ENCODE measurements at places on chromosomes 7 and 10.

DNA sequence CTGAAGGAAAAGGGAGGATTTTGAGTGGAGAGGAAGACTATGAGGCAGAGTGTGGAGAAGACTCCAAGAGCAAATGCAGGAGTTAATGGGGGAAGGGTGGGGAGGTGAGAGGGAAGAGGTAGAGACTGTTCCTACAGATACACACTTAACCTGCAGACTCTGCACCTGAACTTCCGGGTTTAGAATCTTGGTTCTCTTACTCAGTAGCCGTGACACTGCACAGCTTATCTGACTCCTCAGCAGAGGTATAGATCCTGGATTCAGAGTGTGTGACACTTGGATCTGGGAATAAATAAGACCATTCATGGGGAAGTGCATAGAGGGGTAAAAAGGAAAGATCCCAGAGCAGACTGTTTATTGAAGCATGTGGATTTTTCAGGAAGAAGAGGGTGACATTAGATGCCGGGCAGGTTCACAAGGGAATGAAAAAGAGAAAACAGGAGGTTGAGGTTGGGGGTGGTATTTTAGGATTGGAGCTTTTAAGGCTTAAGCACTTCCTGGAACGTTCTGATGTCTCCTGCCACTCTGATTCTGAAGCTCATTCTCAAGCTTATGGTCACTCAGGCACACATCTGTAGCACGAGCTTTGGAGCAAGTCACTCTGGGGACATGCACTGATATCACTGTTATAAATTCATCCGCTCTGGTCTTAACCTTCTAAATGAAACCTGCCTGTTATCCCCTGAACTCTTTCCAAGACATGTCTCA is 5.7 kb upstream of the ZC3HAV1L start:
- DNase-seq, result no peak

GRCh38 chr10:10294184-10294880 is 723.3 kb upstream of the CELF2 start:
- no peak for DNase-seq

DNA sequence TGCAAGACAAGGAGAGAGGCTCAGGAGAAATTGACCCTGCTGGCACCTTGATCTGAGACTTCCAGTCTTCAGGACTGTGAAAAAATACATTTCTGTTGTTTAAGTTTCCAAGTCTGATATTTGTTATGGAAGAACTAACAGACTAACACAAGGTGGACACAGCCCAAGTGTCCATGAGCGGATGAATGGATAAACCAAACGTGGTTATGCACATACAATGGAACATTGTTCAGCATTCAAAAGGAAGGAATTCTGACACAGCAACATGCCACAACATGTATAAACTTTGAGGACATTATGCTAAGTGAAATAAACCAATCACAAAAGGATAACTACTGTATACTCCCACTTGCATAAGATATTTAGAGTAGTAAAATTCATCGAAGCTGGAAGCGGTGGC is 76.5 kb downstream of the FAM13C start:
- no peak for DNase-seq

DNA sequence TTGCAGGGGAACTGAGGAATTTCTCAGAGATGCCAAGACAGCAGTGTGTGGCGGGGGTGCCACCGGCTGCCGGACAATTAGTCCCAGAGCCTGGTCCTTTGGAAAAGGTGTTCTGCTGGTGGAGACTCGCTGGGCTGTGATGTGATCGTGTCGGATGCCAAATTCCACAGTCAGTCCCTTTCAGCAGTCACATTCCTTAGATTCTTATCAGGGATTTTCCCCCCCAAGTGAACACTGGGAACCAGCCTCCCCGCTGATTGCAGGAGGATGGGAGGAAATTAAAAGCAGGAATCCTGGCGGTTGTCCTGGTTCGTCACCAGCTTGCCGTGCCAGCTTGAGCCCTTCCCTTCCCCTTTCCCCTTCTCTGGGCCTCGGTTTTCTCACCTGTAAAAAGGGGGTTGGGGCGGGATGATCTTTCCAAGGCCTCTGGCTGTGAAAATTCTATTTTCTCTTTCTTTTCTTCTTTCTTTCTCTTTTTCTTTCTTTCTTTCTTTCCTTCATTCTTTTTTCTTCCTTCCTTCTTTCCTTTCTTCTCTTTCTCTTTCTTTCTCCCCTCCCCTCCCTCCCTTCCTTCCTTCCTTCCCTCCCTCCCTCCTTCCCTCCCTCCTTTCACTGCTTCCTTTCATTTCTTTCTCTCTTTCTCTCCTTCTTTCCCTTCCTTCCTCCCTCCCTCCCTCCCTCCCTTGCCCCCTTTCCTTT is 39.6 kb downstream of the COL26A1 start:
- DNase-seq, result peak; percentile 89

GRCh38 chr7:140659856-140660255 is 12.9 kb upstream of the ADCK2 start:
- DNase-seq, result no peak

DNA sequence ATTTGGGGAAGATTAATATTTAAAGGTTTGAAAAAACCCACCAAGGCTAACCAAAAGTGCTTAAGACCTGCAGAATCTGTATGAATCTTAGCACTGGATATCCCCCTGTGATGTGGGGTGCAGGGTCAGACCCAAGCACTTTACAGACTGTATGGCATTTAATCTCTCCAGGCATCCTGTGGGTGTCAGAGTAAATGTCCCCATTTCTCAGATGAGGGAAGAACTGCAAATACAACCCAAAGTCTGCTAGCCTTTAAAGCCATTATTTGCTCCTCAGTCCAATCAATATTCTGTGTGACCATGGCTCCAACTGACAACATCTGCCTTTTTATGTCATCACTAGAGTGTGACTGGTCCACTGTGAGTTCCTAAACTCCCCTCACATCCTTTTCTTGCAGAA is 10.0 kb upstream of the MBL2 start:
- no peak for DNase-seq

Data from kidney tubule cell (primary cell).